SK-N-SH (cell line): ENCODE measurements at places on chromosomes 5 and 9.

GRCh38 chr9:2389404-2389803 is 232.2 kb upstream of the VLDLR start:
- H3K27ac ChIP-seq, result no peak overlapping the region
- no peaks in the 10 kb centered on the region for H3K27me3 ChIP-seq
- no peaks in the 10 kb centered on the region for H3K36me3 ChIP-seq
- DNase-seq, result no peak

DNA sequence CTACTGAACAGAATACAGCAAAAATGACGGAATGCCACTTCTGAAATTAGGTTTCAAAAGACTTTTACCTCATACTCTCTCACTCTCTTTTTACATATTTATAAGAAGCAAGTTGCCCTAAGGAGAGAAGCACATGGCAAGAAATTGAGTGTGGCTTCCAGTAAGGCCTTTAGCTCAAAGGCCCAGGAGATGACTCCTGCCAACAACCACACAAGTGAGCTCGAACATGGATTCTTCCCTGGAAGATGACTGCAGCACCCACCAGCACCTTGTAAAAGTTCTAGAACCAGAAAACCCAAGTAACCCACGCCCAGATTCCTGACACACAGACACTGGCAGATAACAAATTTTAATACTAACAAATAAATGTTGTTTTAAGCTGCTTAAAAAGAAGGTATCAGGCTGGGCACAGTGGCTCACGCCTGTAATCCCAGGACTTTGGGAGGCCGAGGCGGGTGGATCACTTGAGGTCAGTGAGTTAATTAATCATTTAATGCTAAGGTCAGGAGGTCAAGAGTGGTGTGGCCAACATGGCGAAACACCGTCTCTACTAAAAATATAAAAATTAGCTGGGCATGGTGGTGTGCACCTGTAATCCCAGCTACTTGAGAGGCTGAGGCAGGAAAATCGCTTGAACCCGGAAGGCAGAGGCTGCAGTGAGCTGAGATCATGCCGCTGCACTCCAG is 17.0 kb downstream of the PTBP3 start:
- H3K36me3 ChIP-seq, result no peaks in the 10 kb centered on the region
- DNase-seq, result no peak
- no peaks in the 10 kb centered on the region for H3K4me1 ChIP-seq
- no peaks in the 10 kb centered on the region for H3K27me3 ChIP-seq
- no peak overlapping the region for H3K27ac ChIP-seq

- H3K27me3 ChIP-seq, result no peaks in the 10 kb centered on the region
- H3K36me3 ChIP-seq, result no peaks in the 10 kb centered on the region
Observed at GRCh38 chr9:116070256-116070914, 83.2 kb upstream of the PAPPA start.

DNA sequence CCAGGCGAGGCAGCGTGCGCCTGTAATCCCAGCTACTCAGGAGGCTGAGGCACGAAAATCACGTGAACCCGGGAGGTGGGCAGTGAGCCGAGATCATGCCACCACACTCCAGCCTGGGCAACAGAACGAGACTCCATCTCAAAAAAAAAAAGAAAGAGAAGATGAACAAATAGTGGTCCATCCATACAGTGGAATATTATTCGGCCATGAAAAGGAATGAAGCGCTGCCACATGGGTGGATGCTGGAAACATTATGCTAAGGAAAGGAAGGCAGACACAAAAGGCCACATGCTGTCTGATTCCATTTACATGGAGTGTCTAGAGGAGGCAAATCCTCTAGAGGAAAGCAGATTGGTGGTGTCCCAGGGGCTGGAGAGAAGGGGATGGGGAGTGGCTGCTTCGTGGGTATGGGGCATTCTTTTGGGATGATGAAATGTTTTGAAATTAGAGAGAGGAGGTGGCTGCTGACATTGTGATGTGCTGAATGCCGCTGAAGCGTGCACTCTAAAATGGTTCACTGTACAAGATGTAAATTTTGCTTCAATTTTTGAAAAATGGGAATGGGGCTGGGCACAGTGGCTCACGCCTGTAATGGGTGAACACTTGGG is 17.0 kb downstream of the PLPP7 start:
- H3K4me3 ChIP-seq, result no peak overlapping the region
- DNase-seq, result no peak
- no peak overlapping the region for H3K27ac ChIP-seq
- H3K27me3 ChIP-seq, result no peaks in the 10 kb centered on the region
- no peaks in the 10 kb centered on the region for H3K36me3 ChIP-seq
- H3K4me1 ChIP-seq, result peaks cover 7% of the 10 kb centered on the region; the same call in 1 of the 2 replicates

GRCh38 chr5:169450464-169450863 is 133.1 kb upstream of the SPDL1 start:
- H3K4me3 ChIP-seq, result no peak overlapping the region
- DNase-seq, result no peak
- H3K36me3 ChIP-seq, result no peaks in the 10 kb centered on the region
- H3K27ac ChIP-seq, result no peak overlapping the region
- no peaks in the 10 kb centered on the region for H3K27me3 ChIP-seq

DNA sequence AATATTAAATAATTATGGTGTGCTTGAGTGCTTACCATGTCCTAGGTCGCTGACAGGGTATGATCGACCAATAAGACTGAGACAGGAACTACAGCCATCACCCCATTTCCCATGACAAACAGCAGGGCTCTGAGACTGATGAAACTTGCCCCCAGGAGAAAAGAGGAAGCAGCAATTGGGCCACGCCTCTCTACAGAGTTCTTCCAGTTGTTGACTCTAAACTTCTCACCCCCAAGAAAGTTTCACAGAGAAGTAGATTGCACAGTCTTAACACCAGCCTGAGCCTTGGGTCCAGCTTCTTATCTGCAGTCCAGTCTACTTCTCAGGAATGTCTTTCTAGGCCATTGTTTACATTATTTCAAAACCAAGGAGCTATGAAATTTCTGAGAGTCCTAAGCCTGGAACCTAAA is 182.2 kb upstream of the ANKRD55 start:
- no peak overlapping the region for H3K4me3 ChIP-seq
- H3K27me3 ChIP-seq, result no peaks in the 10 kb centered on the region
- no peaks in the 10 kb centered on the region for H3K4me1 ChIP-seq

- H3K36me3 ChIP-seq, result no peaks in the 10 kb centered on the region
- H3K27ac ChIP-seq, result no peak overlapping the region
- DNase-seq, result no peak
Observed at GRCh38 chr5:38447056-38447455, 109.4 kb downstream of the LIFR start.

GRCh38 chr5:169333518-169333917 is 32.6 kb upstream of the SLIT3 start:
- DNase-seq, result no peak
- no peaks in the 10 kb centered on the region for H3K4me1 ChIP-seq
- H3K27ac ChIP-seq, result peak overlapping the region; percentile 29
- no peak overlapping the region for H3K4me3 ChIP-seq

GRCh38 chr9:24561957-24562356 is 16.3 kb upstream of the IZUMO3 start:
- H3K27me3 ChIP-seq, result no peaks in the 10 kb centered on the region
- H3K4me3 ChIP-seq, result no peak overlapping the region
- DNase-seq, result no peak

- H3K27ac ChIP-seq, result peak overlapping the region; percentile 55; the same call in 1 of the 2 replicates
- no peaks in the 10 kb centered on the region for H3K36me3 ChIP-seq
- H3K4me1 ChIP-seq, result no peaks in the 10 kb centered on the region
- DNase-seq, result peak; percentile 61
Observed at GRCh38 chr5:158074992-158075769, 216.2 kb upstream of the CLINT1 start.

DNA sequence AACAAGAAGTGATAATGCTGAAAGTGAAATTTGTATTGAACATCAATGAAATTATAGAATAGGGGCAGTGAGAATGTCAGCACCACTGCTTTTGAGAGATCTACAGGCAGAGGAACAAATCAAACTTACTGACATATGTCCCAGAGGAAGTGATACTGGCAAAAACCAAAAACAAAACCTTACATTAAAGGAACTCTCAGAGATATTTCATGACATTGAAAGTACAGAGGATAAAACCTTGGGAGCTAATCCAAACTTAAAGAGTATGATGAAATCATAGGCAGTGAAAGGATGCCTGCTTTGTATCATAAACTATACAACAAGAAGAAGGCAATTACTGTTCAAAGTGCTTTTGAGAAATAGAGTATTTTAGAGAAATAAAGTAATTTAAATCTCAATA is 90.4 kb upstream of the SV2C start:
- H3K36me3 ChIP-seq, result no peaks in the 10 kb centered on the region
- DNase-seq, result no peak
- no peaks in the 10 kb centered on the region for H3K27me3 ChIP-seq

DNA sequence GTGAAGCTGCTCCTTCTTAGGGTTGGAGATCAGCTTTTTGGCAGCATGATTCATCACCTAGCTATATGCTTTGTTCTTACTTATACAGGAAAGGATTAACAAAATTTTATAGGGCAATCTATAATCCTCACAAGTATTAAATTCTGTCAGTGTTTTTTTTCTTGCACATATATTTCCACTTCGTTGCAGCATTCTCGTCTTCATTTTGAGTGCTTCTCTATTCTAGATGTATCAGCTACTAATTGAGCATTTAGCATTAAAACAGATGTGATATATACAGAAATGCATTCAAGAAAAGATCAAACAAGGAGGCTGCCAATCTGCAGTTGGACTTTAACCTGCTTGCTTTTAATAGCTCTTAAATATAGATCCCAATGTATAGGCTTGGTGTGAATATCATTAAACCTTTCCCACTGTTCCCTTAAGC is 3.6 kb upstream of the CTXN3 start:
- H3K4me3 ChIP-seq, result no peak overlapping the region
- H3K4me1 ChIP-seq, result no peaks in the 10 kb centered on the region
- no peak overlapping the region for H3K27ac ChIP-seq
- DNase-seq, result no peak

DNA sequence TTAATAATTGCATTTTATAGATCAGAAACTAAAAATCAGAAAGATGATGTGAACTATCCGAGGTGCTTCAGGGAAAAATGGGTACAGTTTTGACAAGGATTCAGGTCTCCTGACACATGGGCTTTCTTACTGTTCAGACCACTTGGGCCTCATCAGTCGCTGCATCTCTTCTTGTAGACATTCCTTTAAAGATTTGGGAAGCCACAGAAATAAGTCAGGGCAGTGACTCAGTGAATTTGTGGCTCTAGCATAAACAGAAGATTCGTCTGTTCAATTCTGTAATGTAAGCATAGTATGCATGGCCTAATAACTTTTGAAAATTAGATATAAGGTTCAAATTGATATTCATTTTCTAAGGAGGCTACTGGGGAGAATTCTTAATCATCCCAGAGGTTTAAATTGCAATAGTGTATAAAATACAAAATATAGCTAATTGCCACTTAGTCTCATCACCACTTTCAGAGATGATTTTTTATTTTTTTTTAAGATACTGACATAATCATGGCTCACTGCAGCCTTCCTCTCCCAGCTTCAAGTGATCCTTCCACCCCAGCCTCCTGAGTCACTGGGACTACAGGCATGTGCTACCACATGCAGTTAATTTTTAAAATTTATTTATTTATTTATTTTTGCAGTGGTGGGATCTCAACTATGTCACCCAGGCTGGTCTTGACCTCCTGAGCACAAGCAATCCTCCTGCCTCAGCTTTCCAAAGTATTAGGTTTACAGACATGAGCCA is 48.9 kb downstream of the RASEF start:
- no peaks in the 10 kb centered on the region for H3K36me3 ChIP-seq
- DNase-seq, result no peak
- no peak overlapping the region for H3K27ac ChIP-seq

GRCh38 chr9:35277171-35277520 is 115.3 kb downstream of the UNC13B start:
- no peaks in the 10 kb centered on the region for H3K36me3 ChIP-seq
- DNase-seq, result no peak
- no peaks in the 10 kb centered on the region for H3K4me1 ChIP-seq
- H3K27me3 ChIP-seq, result no peaks in the 10 kb centered on the region

DNA sequence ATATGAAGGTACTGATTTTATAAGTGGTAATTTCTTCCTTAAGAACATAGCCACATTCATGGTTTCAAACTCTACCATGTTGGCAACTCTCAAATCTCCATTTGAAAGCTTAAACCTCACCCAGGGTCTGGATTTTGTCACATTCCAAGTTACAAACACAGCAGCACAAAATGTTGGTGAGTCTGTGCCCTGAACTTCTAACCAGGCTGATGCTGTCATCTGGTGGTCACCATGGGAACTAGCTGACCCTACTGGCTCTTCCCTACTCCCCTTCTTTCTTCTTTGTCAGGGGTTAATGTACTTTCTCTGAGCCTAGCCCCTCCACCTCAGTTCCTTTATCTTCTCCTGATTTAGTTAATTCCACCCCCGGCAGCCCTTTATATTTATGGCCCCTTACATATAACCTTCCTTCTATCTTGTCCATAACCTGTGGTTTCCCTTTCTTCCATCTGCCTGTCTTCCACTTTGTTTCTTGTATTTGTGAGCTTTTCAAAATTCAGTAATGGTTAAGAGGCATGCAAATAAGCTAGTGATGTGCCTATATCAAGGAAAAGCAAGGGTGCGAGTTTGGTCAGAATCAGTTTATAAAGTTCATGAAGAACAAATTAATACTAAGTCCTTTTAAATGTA is 35.9 kb downstream of the TGFBR1 start:
- DNase-seq, result peak; percentile 46
- H3K27ac ChIP-seq, result no peak overlapping the region
- no peaks in the 10 kb centered on the region for H3K27me3 ChIP-seq
- H3K4me3 ChIP-seq, result no peak overlapping the region
- no peaks in the 10 kb centered on the region for H3K4me1 ChIP-seq

DNA sequence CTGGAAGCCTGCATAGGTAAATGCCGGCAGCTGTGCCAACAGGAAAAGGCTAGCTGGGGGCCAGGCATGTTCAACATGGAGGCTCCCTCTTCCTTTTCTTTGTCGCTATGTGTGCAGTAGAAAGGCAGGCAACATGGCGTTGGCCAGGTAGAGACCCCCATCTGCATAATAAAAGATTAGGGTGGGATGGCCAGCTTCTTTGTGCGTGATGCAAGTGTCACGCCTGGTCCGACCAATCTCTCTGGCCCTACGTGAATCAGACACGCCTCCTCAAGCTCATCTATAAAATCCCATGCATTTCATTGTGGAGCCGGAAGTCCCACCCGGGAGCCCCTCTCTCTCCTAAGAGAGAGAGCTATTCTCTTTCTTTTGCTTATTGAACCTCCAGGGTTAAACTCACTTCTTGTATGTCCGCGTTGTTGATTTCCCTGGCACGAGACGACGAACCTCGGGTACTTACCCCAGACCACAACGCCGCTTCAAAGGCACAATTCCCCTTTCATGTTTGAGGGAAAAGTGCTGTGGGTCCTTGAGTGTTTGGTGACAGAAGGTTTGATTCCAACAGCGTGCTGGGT is 25.0 kb upstream of the C5orf47 start:
- DNase-seq, result peak; percentile 83
- peaks cover 4% of the 10 kb centered on the region for H3K4me1 ChIP-seq
- peaks cover 13% of the 10 kb centered on the region for H3K36me3 ChIP-seq
- no peaks in the 10 kb centered on the region for H3K27me3 ChIP-seq
- H3K27ac ChIP-seq, result peak overlapping the region; percentile 76

GRCh38 chr5:37075399-37075950 is 173.7 kb downstream of the CPLANE1 start:
- peaks cover 7% of the 10 kb centered on the region for H3K4me1 ChIP-seq
- no peak overlapping the region for H3K4me3 ChIP-seq
- H3K27ac ChIP-seq, result no peak overlapping the region
- DNase-seq, result no peak
- no peaks in the 10 kb centered on the region for H3K27me3 ChIP-seq
- H3K36me3 ChIP-seq, result peaks cover 4% of the 10 kb centered on the region; the same call in 1 of the 2 replicates
